ENCODE measurements at places on chromosomes 16 and 17. TPM values are rescaled to one million over a fixed set of nuclear protein-coding genes. Genes with fewer than 3 reads are reported as not detected.

The DNAH17 gene
- total RNA-seq, result not detected

The CRK gene
- 105 TPM for total RNA-seq

DNA sequence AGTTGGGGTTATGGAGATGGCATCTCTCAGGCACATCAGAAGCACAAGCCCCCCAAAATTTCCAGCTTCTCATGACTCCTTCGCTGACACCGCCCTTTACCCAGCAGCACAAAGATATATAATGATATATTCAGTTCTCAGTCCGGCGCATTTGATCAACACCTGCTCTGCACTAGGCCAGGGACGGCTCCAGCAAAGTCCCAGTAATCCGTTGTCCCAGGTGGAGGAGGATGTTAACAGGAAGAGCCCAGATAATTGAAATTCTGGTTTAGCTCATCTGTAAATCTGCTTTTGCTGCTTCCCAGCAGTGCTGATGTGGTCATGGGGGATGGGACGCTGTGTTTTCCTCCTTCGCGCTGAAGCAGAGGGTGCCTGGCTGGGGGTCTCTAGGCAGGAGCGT is 131.5 kb downstream of the OR1D5 start:
- H3K4me1 ChIP-seq, result no peaks in the 10 kb centered on the region
- no peaks in the 10 kb centered on the region for H3K36me3 ChIP-seq
- H3K27ac ChIP-seq, result no peak overlapping the region

DNA sequence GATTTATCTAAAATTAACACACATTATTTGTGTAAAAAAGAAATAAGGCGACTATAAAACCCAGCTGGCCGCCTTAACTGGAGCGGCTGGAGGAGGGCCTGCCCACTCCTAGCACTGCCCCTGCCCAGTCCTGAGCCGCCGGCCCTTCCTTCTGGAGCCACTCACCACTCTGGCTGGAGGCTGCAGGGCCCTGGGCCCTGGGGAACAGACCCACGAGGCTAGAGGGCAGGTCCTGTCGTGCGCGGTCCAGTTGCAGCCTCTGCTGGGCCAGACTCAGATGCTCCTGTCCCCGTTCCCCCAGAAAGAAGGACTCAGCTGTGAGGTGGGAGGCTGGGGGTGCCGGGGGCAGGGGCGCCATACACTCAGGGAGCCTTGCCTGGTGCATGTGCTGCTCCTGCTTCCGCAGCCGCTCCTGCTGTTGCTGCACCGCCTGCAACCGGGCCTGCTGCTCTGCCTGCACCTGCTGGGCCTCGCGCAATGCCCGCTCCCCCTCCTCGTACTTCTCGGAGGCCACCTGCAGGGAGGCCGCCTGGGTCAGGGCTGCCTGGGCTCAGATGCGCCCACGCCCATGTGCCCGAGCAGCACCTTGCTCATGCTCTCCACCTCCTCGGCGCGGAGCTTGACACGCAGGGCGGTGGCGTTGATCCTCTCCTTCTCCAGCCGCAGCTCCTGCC is 9.0 kb upstream of the MRPL38 start:
- H3K4me3 ChIP-seq, result no peak overlapping the region
- DNase-seq, result no peak
- peaks cover 2% of the 10 kb centered on the region for H3K36me3 ChIP-seq
- no peaks in the 10 kb centered on the region for H3K4me1 ChIP-seq
- H3K27me3 ChIP-seq, result no peaks in the 10 kb centered on the region

The ABI3 gene
- not detected for total RNA-seq
